Stimulated activated CD4-positive, alpha-beta T cell treated with anti-CD3 and anti-CD28 coated beads, Interleukin-4, amount 100 ng/mL, for 1 hour (primary cell): ENCODE measurements at places on chromosomes 12 and 14.
A peak's percentile ranks its signal among the peaks of the same experiment; 100 is the strongest.

DNA sequence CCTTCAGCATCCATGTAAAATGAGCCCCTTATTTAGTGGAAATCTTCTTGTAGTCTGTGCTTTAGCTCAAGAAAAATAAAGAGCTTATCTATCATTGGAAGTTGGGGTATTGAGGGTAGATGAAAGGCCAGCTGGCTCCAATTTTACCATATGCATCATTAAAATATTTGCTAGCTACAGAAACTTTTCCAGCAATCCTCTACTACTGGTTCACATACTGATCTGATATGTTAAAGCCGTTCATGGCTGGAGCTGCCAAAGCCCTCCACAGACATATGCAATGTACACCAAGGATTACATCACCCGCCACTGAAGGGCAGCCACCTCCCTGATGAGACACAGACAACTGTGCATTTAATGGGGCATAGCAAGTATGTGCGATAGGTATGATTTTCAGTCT lies 1205.3 kb downstream of the GALC start:
- no peak for DNase-seq

GRCh38 chr12:123931686-123932321 lies 40.8 kb downstream of the CCDC92 start:
- peak; percentile 17 for DNase-seq

- peak; percentile 48 for DNase-seq
Observed at GRCh38 chr12:12714276-12715021, 2.7 kb upstream of the CDKN1B start.

DNA sequence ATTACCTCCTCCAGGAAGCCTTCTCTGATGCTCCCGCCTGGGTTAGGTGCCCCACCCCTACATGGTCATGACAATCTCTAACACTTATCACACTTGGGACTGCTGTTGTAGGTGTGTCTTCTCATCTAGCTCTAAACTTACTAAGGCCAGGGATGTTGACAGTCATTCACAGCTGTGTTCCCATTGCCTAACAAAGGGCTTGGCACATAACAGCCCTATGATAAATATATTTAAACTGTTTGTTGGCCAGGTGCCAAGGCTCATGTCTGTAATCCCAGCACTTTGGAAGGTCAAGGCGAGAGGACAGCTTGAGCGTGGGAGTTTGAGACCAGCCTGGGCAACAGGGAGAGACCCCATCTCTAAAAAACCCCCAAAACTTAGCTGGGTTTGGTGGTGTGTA lies 98.8 kb upstream of the RGS6 start:
- DNase-seq: no peak

DNA sequence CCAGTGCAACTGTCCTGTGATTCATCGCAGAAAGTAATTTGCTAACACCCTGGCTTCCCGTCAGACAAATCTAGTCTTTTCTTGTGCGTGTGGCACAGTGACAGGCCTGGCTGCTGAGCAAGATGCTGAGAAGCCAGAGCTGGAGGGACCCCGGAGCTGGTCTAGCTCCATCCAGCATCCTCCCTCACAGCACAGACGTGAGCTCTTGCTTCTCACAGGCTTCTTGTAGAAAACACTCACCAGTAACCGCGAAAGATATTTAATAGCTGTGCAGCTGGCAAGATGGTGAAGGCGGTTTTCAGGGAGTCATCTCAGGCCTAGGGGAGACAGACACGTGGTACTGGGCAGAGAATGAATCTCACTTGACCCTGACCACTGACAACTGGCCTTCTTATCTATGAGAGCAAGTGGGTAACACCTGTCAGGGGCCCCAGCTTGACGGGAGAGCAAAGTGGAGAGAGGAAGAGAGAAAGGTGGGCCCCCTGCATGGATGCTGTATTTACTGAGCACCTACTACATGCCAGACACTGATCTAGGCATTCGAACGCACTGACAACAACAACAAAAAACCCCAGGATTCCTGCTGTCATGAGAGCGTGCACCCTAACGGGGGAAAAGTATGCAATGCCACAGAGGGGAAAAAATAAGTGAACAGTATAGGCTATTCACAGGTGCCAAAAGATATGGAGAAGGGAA lies 63.3 kb downstream of the CCDC88C start:
- no peak for DNase-seq

- peak; percentile 22 for DNase-seq
Observed at GRCh38 chr12:48956279-48957140, 777 bp downstream of the ARF3 start.

GRCh38 chr14:23123419-23123818 lies 4.4 kb upstream of the CEBPE start:
- DNase-seq: no peak

- no peak for DNase-seq
Observed at GRCh38 chr12:72523754-72524153, 251.6 kb downstream of the TRHDE start.

DNA sequence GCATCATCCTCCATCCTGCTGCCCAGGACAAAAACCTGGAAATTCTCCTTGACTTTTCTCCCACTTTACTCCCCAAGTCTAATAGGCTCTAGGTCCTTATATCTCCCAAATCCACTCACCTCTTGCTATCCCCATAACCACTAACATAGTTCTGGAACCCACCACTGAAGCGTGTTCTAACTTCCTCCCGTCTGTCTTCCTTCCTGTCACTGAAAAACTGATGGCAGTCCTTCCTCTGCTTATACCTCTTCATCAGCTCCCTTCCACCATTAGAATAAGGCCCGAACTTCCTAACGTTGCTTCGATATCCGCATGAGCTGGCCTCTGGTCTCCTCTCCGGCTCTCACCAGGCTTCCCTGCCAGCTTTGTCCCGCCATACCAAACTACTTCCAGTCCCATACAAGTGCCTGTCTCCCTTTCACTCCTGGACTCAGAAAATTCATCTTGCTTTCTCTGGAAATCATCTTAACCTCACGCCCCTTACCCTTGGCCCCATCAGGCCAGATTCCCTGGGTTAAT lies 63.0 kb upstream of the BCL2L14 start:
- DNase-seq: no peak

DNA sequence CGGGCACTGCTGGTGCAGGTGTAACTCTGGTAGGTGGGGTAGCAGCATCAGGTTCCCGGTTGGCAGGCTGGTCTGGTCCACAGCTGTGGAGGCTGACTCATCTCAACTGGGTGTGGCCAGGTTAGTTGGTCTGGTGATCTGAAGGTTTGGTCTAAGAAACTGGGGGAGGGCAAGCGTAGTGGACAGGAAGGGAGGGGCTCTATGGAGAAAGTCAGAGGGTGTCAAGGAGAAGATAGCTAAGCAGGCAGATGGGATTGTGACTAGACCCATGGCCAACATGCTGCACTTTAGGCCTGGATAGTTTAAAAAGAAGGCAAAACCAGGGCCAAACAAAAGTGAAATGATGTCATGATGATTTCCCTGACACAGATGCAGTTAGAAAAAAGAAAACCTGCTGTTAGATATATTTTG lies 7.9 kb downstream of the TRIM9 start:
- DNase-seq: no peak

GRCh38 chr12:57735198-57735855 lies 3.2 kb downstream of the AGAP2 start:
- no peak for DNase-seq

GRCh38 chr12:89833337-89834252 lies 125.0 kb upstream of the ATP2B1 start:
- no peak for DNase-seq

GRCh38 chr12:87047691-87048090 lies 791.5 kb upstream of the MGAT4C start:
- no peak for DNase-seq

DNA sequence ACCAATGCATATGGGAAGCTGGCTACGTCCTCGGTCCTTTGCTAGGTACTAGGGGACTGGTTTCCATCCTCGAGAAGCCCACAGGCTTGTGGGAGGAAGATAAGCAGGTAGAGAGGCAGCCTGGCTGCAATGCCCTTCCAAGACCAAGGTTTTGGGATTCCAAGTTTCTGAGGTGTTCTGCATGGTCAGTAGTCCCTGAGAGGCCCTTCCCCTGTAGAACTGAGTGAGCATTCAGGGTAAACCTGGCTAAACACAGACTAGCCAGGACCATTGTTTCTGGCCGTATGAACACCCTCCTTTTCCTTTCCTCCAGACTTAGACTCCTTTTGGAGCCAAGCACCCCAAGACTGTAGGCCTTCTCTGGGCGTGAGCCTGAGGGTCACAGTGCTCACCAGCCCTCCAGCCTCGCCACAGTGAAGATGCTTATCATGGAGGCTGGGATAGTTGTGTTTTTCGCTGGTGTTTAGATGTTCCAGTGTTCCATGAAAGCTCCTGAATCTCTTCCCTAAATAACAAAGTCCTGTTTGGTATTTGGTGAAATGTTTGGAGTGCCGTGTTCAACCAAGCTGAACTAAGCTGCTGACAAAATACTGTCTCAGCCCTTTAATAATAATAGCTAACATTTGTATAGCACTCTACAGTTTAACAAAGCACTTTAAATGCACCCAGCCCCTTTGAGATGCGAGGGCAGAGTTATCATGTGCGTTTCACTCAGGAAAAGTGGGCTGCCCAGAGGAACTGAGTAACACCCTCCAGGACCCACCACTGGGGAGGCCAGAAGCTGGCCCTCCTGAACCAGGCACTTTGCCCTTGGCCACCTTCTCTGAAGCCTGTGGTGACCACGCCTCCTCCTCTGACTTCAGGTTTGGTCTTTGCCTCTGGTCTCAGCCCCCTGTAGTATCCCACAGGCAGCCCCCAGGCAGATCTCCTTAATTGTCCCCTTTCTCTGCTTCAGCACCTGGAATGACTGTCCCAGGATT lies 284.5 kb downstream of the CACNA1C start:
- DNase-seq: no peak

GRCh38 chr12:65232476-65233077 lies 45.9 kb upstream of the MSRB3 start:
- DNase-seq: no peak

DNA sequence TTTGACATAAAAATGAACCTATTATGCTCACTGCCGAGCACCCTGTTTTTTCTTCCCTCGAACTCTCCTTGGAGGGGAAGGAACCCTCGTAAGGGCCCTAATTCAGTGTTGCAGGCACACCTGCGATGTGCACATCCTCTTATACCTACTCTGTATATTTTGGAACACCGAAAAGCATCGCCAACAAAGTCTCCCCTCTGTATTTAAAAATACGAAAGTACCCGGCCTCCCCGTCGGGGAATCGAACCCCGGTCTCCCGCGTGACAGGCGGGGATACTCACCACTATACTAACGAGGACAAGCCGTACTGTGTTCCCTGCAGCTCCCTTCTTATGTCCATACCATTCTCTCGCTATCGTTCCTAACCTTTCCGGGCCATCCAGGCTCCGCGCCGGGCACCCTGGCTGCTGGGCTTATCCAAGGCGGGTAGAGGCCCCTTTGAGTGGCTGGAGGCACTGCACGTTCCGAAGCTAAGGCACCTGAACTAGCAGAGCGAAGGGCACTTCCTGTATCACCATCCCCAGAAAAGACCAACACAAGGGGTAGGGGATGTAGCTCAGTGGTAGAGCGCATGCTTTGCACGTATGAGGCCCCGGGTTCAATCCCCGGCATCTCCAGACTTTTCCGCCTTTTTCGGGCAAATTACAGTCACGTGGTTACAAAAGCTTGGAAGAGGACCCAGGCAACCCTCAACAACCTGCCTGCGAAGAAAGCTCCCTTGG lies 25.1 kb upstream of the UBC start:
- DNase-seq: peak; percentile 88

- no peak for DNase-seq
Observed at GRCh38 chr14:103329401-103330347, 4.4 kb upstream of the EIF5 start.

DNA sequence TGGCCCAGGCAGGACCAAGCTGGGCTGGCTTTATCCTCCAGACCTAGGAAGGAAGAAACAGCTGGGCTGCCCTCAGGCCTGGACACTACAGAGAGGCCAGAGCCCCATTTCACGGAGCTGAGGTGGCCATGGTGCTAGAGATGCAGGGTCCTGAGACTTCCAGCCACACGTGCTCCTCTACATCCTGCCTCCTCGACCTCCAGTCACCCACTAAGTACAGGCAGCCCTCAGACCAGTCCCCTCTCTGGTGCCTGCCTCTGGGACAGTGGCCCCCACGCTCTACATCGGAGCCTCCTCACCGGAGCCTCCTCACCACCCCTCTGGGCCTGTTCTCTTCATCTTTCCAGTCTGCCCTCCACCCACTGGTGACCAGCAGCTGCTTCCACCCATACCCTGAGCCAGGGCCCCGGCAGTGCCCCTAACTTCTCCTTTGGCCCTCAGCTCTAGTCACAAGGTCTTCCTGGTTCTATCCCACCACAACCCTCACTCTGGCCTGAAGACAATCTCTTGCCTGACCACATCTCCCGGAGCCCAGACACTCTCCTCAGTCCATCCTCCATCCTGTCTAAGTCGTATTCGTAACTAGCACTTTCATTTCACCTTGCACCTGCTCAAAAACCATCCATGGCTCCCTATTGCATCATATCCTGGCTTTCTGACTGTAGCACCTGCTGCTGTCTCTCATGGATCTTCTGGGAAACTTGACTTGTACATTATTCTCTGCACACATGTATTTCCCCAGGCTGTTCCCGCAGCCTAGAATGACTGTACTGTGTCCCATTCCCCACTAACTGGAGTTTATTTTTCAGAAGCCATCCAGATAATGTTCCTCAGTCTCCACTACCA lies 43.9 kb downstream of the DIO3 start:
- no peak for DNase-seq

GRCh38 chr14:26595926-26596542 lies 1.8 kb downstream of the NOVA1 start:
- DNase-seq: no peak

GRCh38 chr12:52264435-52264825 lies 10.0 kb upstream of the KRT86 start:
- no peak for DNase-seq

DNA sequence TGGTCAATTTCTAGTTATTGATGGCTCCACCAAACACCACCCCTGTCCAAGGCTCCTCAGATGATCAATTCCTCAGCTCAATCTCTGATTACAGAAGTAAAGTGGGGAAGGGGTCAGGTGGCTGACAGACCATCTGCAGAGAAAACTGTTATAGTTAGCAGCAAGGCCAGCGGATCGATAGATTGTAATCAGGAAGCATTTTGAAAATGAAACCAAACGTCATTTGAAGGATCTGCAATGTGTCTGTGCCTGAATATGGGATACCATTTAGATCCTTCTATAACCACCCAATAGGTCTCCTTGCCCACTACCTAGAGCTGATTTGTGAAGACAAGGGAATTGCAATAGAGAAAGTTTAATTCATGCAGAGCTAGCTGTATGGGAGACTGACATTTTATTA lies 11.6 kb downstream of the HCAR2 start:
- DNase-seq: no peak
